ENCODE measurements at places on chromosomes 6 and 20.

GRCh38 chr20:35963878-35964277, 4.5 kb upstream of the CNBD2 start:
- DNase-seq: no peak

DNA sequence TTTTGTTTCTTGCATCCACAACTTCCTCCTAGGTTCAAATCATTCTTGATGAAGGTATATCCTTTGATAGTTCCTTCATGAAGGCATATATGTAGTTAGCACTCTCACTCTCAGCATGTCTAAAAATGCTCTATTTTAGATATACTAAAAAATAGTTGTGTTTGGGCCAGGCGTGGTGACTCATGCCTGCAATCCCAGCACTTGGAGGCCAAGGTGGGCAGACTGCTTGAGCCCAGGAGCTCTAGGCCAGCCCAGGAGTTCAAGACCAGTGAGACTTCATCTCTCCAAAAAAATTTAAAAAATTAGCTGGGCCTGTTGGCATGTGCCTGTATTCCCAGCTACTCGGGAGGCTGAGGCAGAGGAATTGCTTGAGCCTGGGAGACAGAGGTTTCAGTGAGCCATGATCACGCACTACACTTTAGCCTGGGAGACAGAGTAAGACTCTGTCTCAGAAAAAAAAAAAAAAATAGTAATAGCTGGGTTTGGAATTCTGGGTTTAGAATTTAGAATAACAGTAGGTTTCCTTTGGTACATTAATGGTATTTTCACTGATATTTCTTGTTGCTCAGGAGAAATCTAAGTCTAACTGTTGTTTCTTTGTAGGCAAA, 7.0 kb downstream of the SERAC1 start:
- no peak for DNase-seq

DNA sequence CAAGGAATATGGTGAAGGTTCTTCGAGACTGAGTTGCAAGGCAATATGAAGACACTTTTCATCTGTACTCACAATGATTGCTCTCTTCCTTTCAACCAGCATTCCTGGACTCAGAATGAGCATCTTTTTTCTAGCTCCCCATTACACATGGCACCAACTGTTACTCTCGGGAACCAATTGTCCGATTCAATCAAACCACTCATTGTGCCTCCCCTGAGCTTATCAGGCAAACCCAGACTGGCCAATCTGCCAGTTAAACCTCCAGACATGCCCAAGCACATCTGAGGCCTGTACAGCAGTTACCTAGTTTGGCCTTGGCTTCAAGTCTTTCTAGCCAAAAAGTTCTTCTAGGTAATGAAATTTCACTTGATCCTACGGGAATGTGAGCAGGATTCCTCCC, 164.1 kb downstream of the ID4 start:
- DNase-seq: no peak

- DNase-seq: no peak
These were observed 62.2 kb downstream of the TCP11 start for GRCh38 chr6:35078896-35079295.

DNA sequence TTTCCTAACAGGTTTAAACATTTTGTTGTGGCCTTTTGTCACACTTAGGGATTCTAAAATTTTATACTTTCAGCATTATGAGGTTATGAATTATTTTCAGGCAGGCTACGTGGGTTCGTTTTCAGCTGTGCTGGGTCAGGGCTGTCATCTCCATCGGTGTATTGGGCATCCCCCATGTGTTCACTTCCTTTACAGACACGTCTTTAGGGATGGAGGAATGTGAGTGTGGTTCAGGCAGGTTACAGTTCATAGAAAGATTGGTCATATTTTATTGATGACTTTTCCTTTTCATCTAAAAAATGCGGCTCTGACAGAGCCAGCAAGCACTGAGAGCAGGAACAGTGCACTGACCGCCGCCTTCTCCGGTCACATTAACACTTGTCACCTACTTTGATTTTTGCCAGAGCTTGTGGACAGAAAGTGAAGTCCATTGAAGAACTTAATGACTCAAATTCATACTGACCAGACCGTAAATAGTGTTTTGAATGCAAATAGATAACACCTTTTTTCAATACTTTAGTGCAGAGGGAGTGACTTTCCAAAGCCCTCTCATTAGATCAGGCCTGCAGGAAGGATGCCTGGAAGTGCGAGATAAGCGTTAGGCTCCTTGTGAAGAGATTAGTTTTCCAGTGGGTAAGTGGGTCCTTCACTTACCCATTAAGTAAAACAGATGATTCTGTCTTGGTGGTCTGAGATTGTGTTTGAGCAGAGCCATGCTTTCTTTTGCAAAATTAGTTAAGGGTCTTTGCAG, 113.1 kb downstream of the TIAM2 start:
- no peak for DNase-seq

DNA sequence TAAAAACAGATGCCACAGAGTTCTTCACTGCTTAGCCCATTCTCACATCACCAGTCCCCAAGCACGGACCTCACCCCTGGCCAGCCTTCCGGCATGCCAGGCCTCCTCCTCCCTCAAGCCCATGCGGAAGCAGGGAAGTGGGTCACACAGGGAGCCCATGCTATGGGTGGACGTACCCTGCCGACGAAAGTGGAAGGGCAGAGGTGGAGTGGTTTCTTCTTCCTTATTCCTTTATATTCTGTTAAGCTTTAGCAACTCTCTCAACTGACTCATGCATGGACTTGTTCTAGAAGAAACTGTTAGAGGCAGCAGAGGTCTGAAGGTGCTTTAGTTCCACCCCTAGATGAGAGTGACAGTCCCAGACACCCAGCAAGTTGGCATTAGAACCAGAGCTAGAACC, 118.6 kb downstream of the LY86 start:
- DNase-seq: no peak

DNA sequence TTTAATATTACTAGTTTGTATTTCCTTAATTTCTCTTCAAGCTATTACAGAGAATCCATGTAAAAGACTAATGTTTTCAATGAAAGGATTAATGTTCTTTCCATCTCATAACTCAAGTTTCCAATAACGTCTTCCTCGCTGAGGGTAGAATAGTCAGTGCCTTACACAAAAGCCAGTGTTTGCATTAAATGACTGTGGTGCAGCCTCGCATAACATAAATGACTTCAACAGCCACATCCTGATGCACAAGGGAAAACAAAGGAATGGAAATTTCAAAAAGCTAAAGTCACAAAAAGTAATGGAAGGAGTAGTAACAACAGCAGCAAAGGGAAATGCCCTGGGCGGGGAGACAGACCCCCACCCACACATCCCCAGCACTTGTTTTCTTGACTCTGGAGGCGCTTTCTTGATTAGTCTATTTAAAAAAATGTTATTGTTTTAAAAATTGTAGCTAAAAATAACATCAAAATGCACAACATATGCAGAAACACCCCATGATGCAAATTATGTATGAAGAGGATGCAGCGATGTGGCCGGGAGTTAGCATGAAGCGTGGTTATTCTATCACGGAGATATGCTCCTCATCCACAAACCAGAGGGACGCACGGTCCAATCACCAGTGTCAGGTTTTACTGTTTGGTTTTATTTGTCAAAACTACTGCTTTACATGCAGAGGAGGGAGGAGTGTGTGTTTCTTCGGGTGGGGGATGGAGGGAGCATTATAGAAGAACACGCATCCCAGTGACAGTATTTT, 228.6 kb downstream of the GMPR start:
- DNase-seq: no peak

GRCh38 chr20:46058599-46059281, 29.7 kb downstream of the SLC12A5 start:
- no peak for DNase-seq

DNA sequence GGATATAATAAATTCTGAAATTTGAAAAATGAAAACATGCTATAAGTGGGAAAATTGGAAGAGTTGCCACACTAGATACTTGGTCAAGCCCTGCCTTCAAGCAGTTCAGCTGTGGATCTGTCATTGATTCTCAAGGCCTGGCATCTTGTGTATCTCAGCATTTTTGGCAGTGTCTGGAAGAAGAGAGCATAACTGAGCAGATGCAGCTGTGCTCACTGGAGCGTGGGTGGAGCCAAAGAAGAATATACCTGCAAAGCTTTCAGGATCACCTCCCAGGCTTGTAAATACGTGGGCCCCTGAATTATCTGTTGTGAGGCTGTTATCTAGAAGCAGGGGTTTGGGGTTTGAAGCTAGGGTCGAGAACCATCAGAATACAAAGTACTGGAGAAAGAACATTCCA, 31.3 kb upstream of the CHD6 start:
- DNase-seq: no peak

DNA sequence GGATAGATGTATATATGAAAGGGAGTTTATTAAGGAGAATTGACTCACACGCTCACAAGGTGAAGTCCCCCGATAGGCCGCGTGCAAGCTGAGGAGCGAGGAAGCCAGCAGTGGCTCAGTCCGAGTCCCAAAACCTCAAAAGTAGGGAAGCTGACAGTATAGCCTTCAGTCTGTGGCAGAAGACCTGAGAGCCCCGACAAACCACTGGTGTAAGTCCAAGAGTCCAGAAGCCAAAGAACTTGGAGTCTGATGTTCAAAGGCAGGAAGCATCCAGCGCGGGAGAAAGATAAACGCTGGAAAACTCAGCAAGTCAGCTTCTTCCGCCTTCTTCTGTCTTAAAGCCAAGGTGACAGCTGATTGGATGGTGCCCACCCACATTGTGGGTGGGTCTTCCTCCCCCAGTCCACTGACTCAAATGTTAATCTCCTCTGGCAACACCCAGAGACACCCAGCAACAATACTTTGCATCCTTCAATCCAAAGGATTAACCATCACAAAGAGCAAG, 102.6 kb upstream of the GJE1 start:
- DNase-seq: no peak
